Fibroblast of villous mesenchyme (primary cell): ENCODE measurements at places on chromosomes 16 and 17.

DNA sequence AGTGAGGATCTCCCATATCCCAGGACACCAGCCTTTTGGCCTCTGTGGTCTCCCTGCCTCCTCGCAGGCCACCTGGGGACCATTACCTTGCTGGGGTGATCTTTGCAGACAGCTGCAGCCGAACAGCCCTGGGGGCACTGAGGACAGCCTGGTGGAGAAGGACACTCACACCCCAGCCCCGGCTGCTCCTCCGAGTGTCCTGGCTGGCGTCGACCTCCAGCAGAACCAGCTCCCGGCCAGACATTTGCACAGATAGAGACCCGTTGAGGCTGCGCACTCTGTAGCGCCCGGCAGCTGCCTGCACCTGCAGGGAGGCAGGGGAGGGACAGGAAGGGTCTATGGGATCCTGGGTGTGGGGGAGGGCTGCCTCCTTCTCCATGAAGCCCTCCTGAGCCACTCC, 90.3 kb downstream of the RMI2 start:
- DNase-seq = no peak

DNA sequence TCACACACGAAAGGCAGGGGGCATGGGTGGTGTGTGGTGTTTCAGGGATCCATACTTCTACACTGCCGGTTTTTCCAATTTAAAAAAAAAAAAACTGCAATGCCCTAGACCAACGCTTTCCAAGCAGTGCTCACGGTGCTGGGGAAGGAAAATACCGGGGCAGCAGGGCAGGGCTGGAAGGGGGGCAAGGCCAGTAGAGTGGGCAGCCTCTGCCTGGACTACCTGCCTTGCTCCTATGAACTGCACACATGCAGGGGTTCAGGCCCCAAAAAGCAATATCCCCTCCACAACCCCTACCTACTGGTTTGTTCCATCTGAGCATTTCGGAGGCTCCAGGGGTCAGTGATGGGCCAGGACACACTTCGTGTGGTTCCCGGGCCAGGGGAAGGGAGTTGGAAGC, 29.4 kb downstream of the RPH3AL start:
- DNase-seq = no peak

DNA sequence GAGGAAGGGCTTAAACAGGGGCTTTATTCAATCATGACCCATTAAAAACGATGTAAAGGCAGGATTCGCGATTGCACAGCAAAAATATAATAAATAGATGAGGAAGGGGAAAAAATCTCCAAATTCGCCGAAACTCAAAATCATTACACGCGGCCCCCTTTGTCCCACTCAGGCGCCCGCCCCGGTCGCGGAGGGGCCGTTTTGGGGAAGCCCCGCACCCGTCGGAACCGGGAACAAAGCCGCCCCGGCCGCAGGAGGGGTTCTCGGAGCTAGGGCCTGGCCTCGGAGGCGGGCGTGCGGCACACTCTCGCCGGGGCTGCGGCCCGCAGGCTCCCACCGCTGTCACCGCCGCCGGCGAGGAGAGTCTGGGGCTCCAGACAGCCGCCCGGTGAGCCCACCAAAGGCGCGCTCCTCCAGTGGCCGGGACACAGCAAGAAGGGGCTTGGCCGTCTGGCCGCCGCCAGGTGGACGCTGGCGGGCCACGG, 521 bp downstream of the C16orf87 start:
- no peak for DNase-seq

DNA sequence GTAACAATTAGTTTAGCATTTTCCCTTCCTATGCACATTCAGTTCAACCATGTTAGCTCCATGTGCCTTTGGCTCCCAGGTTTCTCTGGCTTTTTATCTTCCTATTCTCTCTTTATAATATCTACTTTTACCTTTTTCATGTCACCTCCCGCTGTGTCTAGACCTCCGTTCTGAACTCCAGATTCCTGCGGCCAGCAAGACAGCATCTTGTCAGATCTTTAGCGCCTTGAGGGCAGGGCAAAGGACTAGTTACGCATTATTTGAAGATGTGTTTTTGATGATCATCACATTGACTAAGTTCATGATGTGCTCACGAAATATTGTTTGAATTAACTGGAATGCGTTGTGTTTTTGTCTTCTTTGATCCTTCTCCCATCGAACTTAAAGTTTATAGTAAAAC, 1126.8 kb downstream of the CDH11 start:
- no peak for DNase-seq

GRCh38 chr16:86317813-86318650, 192.3 kb upstream of the FOXF1 start:
- DNase-seq = no peak

GRCh38 chr17:82939621-82940135, 99.9 kb upstream of the ZNF750 start:
- DNase-seq = no peak

DNA sequence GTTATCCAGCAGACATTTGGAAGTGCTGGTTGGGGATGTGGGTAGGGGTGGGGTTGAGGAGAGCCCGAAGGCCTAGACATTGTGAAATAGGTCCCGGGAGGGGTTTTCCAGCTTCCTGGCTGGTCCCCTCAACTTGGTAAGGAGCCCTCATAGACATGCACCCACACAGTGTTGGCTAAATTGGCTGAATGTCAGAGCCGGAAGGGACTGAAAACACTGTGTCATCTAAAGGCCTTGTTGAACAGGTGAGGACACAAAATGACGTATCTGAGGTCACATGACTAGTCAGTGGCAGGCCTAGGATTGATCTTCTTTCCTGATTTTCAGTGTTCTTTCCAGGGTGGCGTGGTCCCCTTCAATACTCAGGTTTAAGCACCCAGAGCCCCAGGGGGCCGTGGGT, 27.6 kb downstream of the ITGB3 start:
- DNase-seq = no peak

DNA sequence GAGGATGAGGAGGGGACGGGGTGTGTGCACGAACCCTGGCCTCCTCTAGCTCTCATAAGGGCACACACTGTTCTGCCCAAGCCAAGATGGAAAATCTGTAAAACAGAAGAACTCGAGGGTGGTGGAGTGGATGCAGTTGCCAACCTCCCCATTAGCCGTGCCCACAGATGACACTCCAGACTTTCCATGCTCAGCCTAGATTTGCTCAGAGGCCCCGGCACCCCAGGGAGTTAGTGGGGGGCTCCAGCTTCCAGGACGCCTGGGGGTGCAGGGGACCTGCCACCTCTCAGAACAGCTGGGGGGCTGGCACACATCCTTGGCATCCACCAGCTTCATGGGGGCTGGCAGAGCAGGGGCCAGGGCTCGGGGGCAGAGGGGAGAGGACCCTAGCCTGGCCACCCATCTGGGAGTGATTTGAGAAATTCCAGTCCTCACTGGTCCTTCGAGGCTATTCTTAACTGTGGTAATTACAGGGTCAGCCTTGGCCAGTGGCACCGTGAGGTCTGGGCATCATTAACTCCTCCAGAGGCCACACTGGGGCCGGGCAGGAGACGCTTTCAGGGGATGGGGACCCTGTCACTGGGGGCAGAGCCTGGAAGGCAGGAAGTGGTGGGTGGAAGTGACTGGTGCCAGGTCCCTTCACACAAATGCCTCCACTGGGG, 14.3 kb downstream of the VASN start:
- DNase-seq = no peak

GRCh38 chr16:54720259-54720658, 210.4 kb upstream of the IRX5 start:
- DNase-seq = no peak

DNA sequence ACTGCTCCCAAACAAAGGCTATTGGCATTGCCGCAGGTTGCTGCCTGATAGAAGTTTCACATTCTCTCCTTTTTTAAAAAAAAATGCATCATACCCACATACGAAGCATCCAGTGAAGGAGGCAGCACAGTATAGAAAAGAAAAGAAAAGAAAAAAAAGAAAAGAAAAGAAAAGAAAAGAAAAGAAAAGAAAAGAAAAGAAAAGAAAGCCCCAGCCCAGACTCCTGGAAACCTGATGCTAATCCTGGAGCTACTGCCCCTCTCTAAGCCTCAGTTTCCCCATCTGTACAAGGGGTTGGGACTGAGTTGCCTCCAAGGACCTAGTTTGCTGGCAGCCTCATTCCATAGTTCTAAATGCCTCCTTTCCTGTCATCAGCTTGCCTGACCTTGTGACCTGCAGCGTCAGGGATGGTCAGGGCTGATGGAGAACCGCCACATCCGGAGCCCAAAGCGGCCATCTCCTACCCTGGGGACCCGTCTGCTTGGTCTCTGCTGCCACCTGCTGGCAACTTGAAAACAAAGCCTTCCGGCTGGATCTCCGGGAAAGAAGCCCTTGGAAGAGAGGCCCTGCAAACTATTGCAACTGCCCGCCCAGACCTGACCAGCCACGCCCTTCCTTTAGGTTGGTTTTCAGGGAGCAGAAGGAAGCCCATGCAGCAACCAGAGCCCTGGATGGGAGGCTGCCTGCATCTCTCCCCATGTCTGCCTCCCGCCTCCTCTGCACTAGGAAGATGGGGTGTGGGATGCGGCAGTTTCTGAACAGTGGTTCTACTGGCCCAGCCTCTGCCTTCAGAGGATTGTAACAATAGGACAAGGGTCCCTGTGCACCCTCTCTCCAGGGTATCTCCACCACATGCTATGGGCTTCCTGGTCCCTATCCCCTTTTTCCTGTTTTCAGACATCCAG, 13.0 kb downstream of the AIPL1 start:
- DNase-seq = peak; percentile 69

GRCh38 chr16:24820522-24820921, 25.2 kb upstream of the SLC5A11 start:
- peak; percentile 9 for DNase-seq

GRCh38 chr17:43952351-43952723, 1.4 kb downstream of the PYY start:
- DNase-seq = no peak

DNA sequence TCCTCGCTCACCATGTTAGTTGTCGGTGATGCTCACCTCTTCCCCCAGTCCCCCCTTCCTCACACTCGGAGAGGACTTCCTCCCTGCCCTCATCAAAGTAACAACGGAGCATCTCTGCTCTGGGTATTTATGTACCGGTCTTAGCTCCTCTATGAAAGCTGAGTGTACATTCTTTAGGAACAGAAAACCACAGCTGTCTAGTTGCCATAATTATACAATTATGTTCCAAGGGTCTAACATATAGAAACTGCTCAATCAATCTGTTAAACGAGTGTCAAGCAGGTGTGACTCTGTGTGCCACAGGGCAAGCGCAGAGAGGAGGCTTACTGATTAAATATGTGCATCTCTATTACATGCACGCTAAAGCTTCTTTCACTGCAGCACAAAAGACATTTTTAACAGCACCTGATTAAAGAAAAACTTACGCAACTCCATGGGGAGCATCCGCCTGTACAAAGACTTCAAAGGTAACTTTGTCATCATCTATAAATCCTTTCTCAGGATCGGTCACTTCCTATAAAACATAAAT, 37.8 kb downstream of the LITAFD start:
- DNase-seq = no peak

DNA sequence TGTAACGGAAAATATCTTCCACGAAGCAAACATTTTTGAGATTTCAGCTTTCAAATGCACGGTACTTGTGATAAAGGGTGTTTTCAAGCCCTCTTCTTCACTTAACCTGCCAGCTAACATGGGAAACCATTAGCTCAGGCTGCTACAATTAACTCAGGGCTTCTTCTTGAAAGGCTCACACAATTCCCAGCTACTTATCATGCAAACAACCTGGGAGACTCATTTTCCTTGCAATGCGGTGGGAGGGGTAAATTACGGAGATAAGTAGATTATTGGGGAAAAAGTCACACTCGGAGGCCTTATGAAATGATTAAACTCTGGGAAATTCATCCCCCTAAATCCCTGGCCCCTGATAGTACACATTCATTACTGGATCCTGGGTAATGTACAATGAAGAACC, 266.4 kb downstream of the STX8 start:
- DNase-seq = no peak

DNA sequence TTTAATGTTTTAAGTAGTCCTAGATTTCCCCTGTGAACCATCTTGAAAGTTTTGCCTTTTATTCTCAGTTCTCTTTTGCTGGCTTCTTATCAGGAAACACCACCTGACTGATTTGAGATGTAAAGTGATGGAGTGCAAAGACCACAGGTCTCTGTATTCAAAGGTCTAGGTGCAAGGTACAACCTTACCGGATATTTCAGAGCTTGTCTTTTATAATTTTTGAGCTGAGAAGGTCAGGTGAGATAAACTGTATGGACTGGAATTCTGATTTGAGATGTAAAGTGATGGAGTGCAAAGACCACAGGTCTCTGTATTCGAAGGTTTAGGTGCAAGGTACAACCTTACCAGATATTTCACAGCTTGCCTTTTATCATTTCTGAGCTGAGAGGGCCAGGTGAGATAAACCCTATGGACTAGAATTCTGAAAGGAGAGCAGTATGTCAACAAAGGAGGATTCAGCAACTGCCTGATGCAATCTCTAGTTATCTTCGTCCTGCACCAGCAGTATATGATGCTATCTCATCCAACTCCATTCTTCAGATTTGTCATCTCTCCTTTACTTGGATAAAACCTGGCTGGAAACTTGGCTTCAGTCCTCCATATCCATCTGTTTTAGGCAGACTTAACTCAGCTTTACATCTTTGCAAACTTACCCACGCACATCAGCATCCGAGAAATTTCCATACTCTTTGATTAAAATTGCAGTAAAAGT, 64.3 kb downstream of the CENPV start:
- DNase-seq = peak; percentile 46

DNA sequence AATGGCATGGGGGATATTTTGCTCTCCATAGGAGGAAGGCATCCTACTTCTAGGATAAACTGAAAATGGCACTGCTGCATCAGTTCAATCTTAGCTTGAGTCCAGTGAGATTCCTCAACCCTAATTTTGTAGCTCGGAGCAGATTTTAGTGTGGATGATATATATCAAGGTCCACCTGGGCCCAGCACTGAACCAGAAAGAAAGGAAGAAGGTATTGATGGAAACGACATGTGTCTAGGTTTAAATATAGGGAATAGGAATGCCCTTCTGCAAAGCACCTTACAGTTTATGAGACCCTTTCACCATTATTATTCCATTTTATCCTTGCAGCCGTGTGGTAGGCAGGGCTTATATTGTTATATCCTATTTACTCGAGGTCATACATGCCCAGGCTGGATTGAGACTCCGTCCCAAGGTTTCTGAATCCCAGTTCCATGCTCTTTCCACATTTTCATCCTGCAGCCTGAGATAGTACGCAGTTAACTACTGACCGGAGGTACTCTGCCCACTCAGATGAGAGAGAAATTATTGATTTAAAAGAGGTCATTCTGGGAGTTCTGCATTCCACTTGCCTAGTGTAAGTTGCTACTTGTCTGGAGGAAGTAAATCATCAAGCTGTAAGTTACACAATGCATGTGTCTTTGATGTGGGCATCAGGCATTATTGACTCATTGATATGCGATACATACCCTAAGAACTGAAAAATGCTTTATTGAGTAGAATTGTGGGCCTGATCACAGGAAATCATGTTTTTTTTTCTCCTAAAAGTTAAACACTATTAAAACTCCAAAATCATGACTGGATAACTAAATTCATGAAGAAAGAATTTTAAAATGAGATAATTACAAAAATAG, 10.1 kb downstream of the KRT39 start:
- DNase-seq = peak; percentile 69

- no peak for DNase-seq
Measured at GRCh38 chr16:11543661-11544393, 42.9 kb downstream of the LITAF start.

- no peak for DNase-seq
Measured at GRCh38 chr17:57487573-57487972, 231.2 kb downstream of the MSI2 start.
